ENCODE measurements at places on chromosomes 16 and 17.

DNA sequence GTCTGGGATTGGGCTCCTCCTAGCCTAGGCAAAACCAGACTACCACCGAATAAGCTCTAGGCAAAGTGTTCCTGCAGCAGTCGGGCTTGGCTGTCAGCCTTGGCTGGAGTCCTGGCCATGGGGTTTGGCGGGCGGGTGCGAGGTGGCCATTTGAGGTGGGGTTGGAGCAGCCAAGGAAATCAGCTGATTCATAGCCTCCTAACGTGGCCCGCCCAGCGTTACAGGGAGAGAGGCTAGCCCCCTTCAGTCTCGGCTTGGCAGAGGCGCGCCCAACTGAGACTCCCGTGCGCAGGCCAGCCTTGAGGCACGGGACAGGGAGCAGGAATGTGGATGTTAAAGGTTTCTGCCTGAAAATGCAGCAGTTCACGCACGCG, 1.9 kb downstream of the PMP22 start:
- DNase-seq = peak; percentile 91

DNA sequence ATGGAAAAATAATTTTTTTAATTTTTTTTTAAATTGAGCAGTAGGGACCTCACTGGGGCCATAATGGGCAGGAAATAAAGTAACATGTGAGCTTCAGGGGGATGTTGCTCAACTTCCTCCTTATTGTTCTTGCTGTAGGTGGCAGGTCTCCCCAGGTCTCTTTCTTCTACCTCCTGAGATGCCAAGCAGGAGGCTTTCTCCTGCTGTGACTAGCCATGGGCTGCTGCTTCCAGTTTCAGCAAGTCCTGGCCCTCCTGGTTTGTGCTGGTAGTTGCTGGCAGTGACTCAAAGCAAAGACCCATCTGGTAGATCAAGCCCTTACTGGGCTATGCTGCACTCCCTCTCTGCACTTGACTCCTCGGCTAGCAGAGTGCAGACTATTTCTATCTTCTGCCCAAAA, 2.3 kb downstream of the DPEP2NB start:
- no peak for DNase-seq

DNA sequence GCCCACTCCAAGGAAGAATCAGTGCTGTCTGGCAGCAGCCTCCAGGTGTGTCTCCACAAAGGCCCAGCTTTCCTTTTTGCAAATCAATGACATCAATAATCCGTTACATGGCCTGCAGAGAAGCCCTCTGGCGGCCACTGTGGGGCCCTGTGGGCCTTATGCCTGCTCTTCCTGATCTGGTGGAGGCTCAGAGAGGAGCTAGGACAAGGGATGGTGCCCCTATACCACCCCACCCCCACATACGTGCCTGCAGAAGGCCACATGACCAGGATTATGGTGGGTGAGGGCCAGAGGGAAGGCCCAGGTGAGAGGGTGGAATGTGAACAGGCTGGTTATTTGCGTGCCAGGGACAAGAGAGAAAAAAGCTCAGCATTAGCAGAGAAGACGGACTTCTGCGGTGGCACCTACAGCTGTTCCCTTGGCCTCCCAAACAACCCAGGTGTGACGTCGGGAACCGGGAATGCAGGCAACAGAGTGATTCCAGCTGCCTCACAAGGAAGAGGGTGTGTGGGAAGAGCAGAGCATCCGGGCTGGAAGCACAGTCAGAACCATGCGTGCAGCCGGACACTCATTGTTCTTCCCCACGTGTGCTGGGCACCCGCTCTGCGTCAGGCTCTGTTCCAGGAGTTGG, 22.5 kb downstream of the EIF4A3 start:
- DNase-seq = no peak

- no peak for DNase-seq
These were observed 3.3 kb upstream of the HEXIM1 start for GRCh38 chr17:45145035-45145389.

DNA sequence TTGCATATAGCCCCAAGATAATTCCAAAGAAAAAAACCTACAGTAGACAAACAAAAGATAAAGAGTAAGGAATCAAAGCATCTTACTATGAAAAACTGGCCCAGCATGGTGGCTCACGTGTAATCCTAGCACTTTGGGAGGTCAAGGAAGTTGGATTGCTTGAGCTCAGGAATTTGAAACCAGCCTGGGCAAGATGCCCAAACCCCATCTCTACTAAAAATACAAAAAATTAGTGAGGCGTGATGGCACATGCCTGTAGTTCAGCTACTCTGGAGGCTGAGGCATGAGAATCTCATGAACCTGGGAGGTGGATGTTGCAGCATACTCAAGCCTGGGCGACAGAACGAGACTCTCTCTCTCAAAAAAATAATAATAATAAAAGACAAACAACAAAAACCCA, 764.7 kb upstream of the KIF2B start:
- no peak for DNase-seq

DNA sequence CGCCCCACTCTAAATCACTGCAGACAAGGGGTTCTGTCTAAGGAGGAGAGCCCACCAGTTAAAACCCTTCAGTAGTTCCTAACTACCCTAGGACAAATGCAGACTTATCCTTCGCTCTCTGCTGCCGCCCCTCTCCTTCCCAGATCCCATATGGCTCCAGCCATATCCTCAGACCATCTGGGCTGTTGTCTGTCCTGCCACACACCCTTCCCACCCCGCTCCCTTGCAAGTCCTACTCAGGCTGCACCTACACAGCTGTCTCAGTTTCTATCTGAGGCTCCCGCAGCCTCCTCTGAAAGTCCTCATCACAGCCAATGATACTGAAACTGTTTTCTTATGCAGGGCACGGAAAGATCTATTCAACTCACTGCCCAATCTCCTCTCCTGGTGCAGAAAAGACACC, 720 bp upstream of the BCKDK start:
- no peak for DNase-seq
